Daoy (cell line): ENCODE measurements at places on chromosomes 4 and X. TPM values are rescaled to one million over a fixed set of nuclear protein-coding genes. Genes with fewer than 3 reads are reported as not detected.

- no peak for DNase-seq
Observed at GRCh38 chrX:31837445-31838049, 765.7 kb upstream of the FTHL17 start.

DNA sequence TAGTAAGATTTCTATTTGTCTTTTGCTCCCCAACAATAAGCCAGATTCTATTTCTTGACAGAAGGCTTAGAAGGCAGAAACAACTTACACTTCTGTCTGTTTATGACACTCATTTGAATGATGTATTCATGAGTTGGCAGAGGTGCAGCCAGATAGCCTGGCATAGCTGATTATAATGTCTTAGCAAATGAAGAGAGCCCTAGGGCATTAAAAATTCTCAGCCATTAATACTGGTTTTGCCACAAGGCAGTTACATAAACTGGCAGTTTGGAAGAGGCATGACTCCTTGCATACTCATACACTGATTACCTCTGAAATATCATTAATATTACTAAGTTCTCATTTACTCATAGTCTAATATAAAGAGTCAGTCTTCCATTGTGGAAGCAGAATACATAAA, 728.5 kb upstream of the NDST4 start:
- no peak for DNase-seq

The KLB gene
- not detected in 2 replicates for total RNA-seq

DNA sequence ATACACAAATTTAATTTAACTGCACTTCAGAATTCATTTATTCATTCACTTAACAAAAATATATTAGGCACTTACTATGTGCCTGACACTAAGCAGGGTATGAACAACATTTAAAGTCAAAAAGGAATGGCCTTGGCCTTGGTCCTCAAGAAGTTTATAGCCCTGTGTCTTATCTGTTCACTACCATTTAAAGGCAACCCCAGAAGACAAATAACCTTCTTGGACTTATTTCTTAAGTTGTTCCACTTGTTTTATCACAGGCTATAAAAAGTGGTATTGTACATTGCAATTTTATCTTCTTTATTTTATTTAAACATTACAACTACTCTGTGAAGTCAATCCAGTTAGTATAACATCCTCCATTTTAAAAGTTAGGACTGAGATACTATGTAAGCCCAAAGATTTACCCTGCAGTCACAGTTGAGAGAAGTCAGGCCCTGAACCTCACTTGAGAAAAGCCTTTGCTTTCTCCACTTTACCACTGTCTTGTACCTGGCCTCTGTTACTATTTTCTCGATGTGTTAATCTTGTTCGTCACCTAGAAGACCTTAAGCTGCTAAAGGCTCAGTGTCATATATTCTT, 305.6 kb upstream of the DIPK2B start:
- no peak for DNase-seq

DNA sequence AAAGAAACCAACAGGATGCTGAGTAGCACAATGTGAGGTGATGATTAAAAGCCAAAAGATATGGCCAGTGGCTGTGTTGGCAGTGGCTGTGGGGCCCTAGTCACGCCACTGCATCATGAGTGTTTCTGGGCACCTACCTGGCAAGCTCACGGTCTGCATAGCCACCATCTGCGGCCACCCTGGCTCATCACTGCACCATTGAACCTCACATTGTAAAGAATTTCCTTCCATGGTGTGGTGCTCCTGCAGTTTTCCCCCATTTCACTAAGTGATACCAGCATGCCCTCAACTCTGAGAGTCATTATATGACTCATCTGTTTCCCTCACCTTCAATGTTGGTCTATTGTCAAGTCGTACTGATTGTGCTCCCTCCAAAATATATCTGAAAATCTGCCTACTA, 45.5 kb upstream of the CLNK start:
- DNase-seq = peak; percentile 2

DNA sequence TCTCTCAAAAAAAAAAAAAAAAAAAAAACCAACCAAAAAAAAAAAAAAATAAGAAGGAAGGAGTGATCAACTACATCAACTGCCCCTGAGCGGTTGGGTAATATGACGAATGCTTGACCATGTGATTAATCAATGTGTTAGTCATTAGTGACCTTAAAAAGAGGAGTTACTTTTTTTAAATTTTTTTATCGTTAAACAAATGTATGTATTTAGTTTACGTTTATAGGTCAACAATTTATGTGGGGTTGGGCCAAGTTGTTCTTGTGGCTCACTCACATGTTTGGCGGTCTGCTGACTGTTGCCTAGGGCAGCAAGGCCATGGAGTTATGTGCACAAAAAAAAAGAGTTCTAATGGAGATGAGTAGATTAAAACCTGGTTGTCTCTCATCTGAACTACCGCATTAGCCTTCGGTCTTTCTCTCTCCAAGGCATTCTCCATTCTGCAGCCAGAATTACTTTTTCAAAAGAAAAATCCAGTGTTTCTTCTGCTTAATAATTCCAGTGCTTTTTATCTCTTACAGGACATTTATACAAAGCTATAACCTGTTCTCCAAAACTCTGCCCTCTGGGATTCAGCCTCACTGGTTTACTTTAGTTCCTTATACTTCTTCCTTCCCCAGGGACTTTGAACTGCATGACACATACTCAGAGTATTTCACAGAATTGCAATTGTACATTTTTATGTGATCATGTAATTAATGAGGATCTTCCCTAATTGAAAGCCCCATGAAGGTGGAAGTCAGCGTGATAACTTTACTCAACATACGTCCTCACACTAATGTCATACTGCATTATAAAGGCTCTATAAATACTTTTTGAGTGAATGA, 505.5 kb downstream of the ANKRD50 start:
- peak; percentile 11 for DNase-seq

The LRAT gene
- 0.03 and 0.17 TPM in 2 replicates for total RNA-seq

DNA sequence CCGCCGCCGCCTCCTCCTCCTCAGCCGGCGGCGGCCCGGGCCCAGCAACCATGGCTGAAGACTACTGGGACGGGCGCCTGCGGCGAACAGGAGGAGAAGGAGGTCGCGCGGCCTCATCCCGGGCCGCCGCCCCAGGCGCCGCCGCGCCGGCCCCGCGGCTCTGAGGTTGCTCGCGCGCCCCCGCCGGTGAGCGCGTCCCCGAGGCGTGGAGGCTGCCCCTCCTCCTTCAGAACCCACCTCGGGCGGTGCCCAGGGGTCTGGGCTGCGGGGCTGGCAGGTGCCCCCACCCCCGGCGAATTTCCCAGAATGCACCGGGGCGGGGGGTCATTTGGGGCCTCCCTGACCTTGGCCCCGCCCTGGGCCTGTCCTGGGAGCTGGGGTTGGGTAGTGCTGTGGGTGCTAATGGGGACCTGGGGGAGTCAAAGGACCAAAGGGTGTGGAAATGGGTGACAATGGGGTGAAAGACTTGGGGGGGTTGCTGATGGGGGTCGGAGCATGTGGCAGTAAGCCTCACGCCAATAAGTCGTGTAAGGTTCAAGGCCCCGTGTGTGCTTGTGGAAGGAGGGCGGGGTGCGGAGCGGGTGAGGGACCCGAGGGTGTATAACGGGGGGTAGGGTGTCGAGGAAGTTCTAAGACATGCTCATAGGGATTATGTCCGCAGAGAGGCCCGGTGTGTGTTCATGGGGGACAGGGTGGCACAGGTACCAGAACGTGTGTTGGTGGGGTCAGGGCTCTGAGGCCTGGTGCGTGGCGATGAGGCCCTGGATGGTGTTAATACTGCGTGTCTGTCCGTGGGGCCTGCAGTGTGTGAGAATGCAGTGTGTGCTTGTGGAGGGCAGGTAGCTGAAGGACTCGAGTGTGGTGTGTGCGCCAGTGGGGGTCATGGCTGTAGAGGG, 687 bp downstream of the CDK16 start:
- DNase-seq = peak; percentile 10

The PHEX gene
- total RNA-seq = 0.18 and 1.1 TPM in 2 replicates

The ART3 gene
- total RNA-seq = not detected in 2 replicates

DNA sequence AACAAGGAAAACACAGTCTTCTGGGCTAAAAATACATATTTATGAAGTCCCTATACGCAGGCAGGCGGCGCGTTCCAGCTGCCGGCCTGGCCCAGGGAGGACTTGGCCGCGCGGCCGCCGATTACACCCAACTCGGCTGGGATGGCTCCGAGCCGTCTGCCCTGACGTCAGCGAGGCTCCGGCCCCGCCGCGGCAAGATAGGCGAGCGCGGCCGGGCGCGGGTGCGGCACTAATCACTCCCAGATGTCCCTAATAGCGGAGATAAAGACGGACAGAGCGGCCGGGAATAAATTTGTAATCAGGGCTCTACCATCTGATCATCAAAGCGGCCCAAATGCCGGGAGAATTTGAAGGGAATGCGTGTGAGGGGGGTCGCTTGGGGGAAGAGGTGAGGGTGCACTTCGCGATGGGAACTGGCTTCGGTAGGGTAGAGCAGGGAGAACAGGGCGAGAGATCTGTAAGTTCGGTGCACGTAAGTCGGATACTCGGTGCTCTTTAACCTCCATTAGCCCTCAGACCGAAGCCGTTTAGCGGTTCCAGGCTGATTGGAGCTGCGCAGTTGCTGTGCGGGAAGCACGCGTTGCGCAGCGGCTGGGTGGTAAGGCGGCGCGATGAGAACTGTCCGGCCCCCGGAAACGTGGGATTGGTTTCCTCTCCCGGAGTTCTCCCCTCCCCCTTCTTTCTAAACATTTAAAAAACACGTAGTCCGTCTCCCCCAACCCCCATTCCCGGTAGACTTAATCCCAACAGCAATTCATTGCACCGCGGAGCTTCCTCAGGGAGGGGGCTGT, 7.7 kb downstream of the HAND2 start:
- DNase-seq = peak; percentile 67

DNA sequence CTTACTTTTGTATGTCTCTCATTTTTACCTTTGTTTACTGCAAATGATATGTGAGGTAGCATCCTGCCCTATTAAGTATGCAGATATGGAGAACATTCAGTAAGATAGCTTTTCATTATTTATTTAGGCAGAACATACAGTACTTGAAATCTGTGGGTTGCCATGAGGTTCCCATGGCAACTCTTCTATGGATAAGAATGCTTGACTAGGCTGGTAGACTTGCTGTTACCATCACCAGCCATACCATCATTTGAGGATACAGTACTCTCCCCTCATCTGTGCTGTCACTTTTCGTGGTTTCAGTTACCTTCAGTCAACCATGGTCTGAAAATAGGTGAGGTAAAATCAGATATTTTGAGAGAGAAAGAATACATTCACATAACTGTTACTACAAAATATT, 56.7 kb downstream of the NAF1 start:
- no peak for DNase-seq

DNA sequence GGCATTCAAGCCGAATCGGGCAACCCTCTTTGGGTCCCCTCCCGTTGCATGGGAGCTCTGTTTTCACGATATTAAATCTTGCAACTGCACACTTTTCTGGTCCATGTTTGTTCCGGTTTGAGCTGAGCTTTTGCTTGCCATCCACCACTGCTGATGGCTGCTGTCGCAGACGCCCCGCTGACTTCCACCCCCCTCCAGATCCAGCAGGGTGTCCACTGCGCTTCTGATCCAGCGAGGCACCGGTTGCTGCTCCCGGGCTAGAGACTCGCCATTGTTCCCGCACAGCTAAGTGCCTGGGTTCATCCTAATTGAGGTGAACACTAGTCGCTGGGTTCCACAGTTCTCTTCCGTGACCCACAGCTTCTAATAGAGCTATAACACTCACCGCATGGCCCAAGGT, 13.3 kb downstream of the ACOX3 start:
- DNase-seq = no peak

DNA sequence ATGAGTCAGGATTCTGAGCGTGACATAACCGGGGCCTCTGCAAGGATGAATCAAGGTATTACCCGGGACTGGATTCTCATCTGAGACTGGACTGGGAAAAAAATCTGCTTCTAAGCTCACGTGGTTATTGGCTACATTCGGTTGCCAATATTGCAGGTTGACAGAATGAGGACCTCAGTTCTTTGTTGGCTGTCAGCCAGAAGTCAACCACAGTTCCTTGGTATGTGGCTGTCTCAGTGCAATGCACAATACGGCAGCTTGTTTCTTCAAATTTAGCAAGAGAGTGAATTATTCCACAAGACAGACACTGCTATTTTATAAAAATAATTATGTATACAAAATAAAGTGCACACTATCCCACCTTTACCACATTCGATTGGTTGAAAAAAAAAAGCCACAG, 424.2 kb downstream of the KLHL4 start:
- no peak for DNase-seq

The MAGEC1 gene
- 3.9 and 6.7 TPM in 2 replicates for total RNA-seq

- no peak for DNase-seq
Observed at GRCh38 chrX:141375011-141375760, 132.9 kb upstream of the SPANXC start.

GRCh38 chr4:176436293-176436973, 116.7 kb downstream of the SPCS3 start:
- peak; percentile 73 for DNase-seq

GRCh38 chr4:951594-952468, 19.6 kb downstream of the TMEM175 start:
- DNase-seq = no peak

DNA sequence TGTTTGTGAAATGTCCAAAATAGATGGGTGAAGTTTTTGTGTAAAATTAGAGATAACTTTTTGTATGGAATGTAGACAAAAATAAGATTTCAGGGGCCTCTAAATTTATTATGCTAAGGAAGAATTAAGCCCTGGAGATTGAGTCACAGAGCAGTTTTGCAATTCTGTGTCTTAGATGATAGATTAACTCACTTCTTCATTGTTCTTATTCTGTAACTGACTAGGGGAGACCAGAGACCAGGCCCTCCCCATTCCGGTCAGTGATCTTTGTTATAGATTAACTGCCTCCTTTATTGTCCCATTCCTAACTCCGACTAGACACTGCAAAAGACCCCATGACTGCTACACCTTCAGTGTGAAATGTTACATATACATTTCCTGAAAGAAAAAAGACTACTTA, 238.4 kb upstream of the TAPT1 start:
- DNase-seq = no peak

GRCh38 chr4:3386526-3386925, 55.2 kb upstream of the HGFAC start:
- DNase-seq = no peak

GRCh38 chrX:101040197-101040596, 11.7 kb downstream of the TRMT2B start:
- no peak for DNase-seq

DNA sequence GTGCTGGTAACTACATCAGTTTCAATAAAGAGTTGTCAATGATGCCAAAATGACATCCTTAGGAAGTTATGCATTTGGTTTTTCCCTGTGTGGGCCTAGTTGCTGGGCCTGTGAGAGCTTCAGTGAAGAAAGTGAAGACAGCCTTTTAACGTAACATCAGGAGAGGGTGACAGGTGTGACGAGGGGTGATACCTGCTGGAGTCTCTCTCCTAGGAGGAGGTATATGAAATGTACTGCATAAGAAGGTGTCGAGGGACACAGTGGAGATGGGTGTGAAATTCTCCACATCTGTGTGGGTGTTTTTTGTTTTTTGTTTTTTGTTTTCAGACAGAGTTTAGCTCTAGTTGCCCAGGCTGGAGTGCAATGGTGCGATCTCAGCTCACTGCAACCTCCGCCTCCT, 49.2 kb downstream of the EVC start:
- no peak for DNase-seq

- DNase-seq = peak; percentile 23
Observed at GRCh38 chrX:101206471-101206870, 13.1 kb upstream of the DRP2 start.

- no peak for DNase-seq
Observed at GRCh38 chrX:49878128-49878833, 1.0 kb upstream of the USP27X start.

GRCh38 chrX:5852941-5853340, 375.7 kb downstream of the NLGN4X start:
- no peak for DNase-seq

GRCh38 chr4:20629186-20630106, 70.8 kb upstream of the PACRGL start:
- DNase-seq = no peak
